ENCODE measurements at places on chromosomes 11 and 22.

DNA sequence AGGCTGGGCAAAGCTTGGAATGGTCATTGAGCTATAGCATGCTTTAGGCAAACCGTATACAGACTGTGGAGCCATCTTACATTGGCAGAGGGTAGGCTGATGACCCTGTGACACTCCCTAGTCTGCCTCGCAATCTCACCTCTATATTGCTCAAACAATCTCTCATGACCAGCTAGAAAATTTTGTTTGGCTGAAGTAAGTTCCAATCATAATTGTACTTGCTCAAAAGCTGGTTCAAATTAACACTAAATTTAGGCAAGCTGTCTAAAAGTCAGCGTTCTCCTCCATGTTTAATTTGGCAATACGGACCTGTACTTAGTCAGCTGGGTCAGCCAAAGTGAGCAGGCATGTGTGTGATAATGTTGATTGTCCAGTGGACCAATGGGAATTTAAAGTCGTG lies 133.0 kb downstream of the SWAP70 start:
- no peak for DNase-seq

DNA sequence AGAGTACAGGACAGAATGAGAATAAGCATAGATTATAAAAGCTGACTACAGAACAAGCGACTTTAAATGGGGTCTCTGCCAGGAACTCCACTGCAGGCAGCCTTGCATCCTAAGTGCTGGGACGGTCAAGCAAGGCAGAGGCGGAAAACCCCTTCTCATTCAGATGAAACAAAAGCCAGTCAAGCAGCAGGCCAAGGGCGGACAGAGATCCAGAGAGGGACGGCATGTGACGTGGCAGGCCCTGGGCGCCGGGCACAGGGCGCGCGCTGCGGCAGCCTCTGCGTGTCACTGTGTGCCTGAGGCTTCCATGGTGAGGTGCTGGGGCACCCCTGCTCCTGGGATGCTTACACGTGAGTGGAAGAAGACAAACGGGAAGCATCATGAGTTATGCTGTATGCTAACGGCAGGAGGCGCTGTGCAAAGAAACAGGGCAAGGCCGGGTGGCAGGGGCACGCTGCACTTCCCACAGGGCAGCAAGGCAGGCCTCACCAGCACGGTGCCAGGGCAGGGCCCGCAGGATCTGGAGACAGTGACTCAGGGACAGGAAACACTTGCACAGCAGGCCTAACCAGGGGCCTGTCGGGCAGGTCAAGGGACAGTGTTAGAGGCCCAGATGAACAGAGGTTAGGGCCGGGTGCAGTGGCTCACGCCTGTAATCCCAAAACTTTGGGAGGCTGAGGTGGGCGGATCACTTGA lies 6.2 kb downstream of the TOLLIP start:
- DNase-seq = no peak

- DNase-seq = no peak
These were observed 5.3 kb upstream of the EFCAB6 start for GRCh38 chr22:43817402-43817801.

DNA sequence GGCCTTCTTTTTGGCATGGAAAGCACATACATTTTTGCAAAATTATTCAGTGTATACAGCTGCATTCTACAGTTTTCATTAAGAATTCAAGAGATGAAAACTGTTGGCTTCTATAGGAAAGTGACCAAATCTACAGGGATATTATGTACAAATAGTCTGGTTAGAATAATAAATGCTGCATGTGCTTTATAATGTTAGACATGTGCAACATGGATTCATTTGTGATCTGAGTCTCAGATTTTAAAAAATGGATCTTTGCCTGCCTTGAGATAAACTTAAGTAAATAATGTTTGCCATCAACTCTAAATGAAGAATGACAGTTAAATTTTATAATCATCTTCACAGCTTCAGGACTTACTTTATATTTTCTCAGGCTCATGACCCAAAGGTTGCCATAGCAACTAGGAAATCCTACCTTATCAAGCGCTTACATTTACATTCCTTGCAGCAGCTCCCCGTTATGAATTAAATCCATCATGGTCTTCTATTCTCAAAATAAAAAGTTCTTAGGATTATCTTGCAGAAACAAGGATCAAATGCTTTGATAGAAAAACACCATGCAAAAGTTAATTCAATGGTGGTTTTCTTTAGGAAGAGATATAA lies 200.2 kb downstream of the CADM1 start:
- DNase-seq = no peak

DNA sequence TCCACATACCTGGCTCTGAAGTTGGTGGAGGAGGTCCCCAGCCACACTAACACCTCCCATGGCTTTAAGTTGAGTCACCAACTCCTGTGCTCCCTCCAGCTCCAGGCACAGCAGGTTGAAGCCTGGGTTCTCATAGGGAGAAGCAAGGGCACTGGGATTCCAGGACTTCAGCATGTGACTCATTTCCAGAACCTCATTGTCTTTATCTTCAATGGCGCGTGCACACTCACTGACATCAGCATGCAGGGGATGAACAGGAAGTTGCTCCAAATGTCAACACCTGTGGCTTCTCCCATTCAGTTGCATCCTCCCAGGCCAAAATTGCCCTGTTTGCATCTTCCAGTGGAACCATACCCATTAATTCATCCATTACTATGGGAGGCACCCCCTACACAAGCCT lies 5.8 kb upstream of the UBQLNL start:
- no peak for DNase-seq

DNA sequence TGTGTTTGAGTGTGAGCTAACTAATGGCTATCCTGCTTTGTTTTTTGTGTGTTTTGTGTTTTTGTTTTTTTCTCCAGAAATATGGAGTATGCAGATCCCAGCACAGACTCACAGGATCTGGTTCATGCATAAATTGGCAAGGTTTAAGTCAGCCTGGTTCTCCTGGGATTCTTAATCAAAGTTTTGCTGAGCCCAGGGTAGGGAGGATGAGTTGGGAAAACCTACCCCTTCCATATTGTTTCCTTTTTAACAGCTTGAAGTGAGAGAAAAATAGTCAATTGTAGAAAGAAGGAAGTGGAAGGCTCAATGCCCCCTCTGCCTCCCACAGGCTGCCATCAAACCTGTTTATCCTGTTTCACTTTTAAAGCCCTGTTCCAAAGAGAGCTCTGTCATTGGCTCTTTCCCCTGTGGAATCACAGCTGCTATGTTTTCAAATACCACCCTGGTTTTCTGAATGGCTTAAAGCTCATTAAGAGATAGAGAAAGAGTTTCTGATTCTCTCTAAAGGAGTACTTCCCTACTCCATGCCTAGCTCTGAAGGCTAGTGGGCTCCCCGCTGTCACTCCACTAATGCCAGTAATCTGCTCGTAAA lies 23.4 kb upstream of the CADM1 start:
- DNase-seq = no peak

DNA sequence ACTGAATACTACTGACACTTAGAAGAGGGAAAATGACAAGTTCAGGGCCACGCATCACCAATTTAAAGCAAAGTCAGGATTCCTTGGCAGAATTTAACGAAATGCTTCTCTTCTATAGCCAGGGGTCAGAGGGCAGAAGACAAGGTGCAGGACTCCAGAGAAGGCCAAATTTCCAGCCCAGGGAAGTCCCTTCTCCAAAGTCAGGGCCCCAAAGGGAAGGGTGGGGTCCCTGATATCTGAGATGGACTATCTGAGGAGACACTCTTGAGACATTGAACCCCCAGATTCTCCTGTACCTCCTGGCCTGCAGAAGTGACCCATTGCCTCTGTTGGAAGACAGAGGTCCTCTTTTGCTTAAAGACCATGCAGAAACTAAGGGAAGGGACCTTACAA lies 91.2 kb downstream of the RPS6KA4 start:
- no peak for DNase-seq

- DNase-seq = no peak
These were observed 33.4 kb downstream of the MUC6 start for GRCh38 chr11:1003159-1003558.

- DNase-seq = no peak
These were observed 151.7 kb downstream of the UVRAG start for GRCh38 chr11:75966537-75967287.

DNA sequence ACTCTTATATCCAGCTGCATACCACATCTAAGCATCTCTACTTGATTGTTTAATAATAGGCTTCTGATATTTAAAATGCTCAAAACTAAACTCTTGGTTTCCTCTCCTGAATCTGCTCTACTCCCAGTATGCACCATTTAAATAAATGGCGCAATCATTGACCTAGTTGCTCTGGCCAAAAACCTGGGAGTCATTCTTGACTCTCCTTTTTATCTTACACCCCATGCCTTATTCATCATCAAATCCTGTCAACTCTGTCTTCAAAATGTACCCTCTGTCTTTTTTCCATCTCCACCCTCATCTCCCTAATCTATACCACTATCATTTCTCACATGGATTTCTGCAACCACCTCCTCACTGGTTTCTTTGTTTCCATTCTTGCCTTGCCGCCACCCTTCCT lies 399.6 kb upstream of the CCDC90B start:
- no peak for DNase-seq

GRCh38 chr22:36461665-36462649 lies 19.5 kb downstream of the TXN2 start:
- DNase-seq = no peak

DNA sequence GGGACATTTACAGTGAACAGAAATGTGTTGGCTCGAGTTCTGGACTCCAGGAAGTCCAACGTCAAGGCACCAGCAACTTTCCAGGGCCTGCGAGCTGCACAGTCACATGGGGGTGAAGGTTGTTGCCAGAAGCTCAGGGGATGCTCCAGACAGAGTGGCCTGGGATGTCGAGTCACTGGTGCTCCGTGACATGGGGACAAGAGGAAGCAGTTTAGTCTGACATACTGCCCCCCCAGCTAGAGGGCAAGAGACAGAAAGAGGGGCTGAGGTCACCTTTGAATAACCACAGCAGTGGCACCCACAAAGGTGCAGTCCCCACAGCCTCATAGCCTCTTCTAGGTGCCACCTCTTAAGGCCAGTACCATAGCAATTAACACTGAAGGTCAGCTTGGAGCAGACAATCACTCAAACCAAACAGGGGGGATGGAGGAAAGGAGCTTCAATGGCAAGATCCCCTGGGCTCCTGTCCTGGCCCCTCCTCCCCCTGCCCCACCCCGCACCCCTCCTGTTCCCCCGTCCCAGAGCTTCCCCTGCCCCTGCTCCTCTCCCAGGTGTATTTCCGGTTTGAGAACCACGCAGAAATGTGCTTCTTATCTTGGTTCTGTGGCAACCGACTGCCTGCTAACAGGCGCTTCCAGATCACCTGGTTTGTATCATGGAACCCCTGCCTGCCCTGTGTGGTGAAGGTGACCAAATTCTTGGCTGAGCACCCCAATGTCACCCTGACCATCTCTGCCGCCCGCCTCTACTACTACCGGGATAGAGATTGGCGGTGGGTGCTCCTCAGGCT lies 3.8 kb downstream of the APOBEC3D start:
- no peak for DNase-seq

- no peak for DNase-seq
These were observed 14.4 kb upstream of the GRK2 start for GRCh38 chr11:67251841-67252240.

DNA sequence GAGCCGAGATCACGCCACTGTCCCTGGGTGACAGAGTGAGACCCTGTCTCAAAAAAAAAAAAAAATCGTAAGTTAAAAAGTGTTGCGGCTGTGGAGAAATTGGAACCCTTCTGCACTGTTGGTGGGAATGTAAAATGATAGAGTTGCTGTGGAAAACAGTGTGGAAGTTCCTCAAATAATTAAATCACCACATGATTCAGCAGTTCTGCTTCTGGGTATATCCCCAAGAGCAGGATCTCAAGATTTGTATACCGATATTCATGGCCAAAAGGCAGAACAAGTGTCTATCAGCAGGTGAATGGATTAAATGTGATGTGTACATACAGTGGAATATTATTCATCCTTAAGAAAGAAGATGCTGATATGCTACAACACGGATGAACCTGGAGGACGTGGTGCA lies 3.8 kb downstream of the SELENOO start:
- no peak for DNase-seq

GRCh38 chr11:2899080-2899783 lies 13.7 kb upstream of the CDKN1C start:
- DNase-seq = no peak
